Left lung (tissue), 14 donors: ENCODE measurements at places on chromosomes 16 and 17.
A peak's percentile ranks its signal among the peaks of the same experiment; 100 is the strongest.

GRCh38 chr17:74555427-74555940 lies 9.6 kb upstream of the CD300C start:
- no peaks in the 10 kb centered on the region for H3K36me3 ChIP-seq
- H3K27me3 ChIP-seq, result no peaks in the 10 kb centered on the region
- no peaks in the 10 kb centered on the region for H3K4me1 ChIP-seq
- no peak overlapping the region for H3K4me3 ChIP-seq
- H3K27ac ChIP-seq, result no peak overlapping the region

- H3K27me3 ChIP-seq, result no peaks in the 10 kb centered on the region
- H3K36me3 ChIP-seq, result no peaks in the 10 kb centered on the region
- no peaks in the 10 kb centered on the region for H3K4me1 ChIP-seq
- no peak overlapping the region for H3K27ac ChIP-seq
These were observed 25.5 kb downstream of the ADAMTS18 start for GRCh38 chr16:77409311-77409710.

- H3K27ac ChIP-seq, result no peak overlapping the region
- peaks cover under 1% of the 10 kb centered on the region for H3K27me3 ChIP-seq
- no peak overlapping the region for H3K4me3 ChIP-seq
- peak; percentile 92 for DNase-seq
- H3K4me1 ChIP-seq, result peaks cover 22% of the 10 kb centered on the region
- H3K36me3 ChIP-seq, result peaks cover 7% of the 10 kb centered on the region
These were observed 3.1 kb upstream of the SETD6 start for GRCh38 chr16:58511933-58512815.

DNA sequence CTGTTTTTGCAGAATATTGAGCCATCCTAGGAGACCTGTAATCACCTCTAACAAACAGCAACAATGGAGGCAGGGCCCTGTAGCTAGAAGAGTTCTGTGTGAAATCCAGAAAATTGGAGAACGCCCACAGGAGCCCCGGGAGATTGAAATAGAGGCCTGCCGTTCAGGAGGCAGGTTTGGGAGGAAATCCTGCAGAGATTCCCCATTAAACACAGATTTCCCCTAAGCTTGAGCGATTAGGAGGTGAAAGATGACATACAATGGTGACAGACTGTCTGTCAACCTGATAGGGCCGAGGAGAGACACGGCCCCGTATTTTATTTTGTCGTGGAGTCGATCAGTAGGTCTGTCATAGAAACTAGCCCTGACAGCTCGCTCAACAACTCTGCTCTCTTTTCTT lies 18.2 kb downstream of the CDK5RAP3 start:
- H3K27me3 ChIP-seq, result no peaks in the 10 kb centered on the region
- H3K36me3 ChIP-seq, result no peaks in the 10 kb centered on the region
- no peak overlapping the region for H3K27ac ChIP-seq
- DNase-seq, result no peak
- no peaks in the 10 kb centered on the region for H3K4me1 ChIP-seq
- H3K4me3 ChIP-seq, result no peak overlapping the region

GRCh38 chr17:36731811-36732210 lies 130.4 kb downstream of the MRM1 start:
- no peak for DNase-seq
- peaks cover 23% of the 10 kb centered on the region for H3K27me3 ChIP-seq
- H3K27ac ChIP-seq, result no peak overlapping the region
- H3K4me1 ChIP-seq, result no peaks in the 10 kb centered on the region

DNA sequence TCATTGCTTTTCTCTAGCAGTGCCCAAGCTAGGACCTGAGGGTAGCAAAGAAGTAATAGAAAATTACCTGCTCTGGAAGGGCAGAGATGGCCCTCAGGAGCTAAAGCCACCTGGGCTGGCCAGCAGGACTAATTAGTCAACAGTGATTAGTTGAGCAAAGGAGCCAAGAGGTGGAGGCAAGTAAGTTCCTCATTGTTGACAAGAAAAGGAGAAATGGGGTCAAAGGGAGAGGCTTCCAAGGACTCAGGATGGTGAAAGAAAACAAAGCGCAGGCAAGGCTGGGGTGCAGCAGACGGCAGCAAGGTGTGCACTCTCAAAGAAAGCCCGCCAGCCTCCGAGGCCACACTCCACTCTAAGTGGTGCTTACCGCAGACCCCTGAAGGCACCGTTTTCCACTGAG lies 44.6 kb downstream of the CMTM4 start:
- H3K27ac ChIP-seq, result no peak overlapping the region
- no peak overlapping the region for H3K4me3 ChIP-seq
- peaks cover 40% of the 10 kb centered on the region for H3K4me1 ChIP-seq
- no peak for DNase-seq

DNA sequence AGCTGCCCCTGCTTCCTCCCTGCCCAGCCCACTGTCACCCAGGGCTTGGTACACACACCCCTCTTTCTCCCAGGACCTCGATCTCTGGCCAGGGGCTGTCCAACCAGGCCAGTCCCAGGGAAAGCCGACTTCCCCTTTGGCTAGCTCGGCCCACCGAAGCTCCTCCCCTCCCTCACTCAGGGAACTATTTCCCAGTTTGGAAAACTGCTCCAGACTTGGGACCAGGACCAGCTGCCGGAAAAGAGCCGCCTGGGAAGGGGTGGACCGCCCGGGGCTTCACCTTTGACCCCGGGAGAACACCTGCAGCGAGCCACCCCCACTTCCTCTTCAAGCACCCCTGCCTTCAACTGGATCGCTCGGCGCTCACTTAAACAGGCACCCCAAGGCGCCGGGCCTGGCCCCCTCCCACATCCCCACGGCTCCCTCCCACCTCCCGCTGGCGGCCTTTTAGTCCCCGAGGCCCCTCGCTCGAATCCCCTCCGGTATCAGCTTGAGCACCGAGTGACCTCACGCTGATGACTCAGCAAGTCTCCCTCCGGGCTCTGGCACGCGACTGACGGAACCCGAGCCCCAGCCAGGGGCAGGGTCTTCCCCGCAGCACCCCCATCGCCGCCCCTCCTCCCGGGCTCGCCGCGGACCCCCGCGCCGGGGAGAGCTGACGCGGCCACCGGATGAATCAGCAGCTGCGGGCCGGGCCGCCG lies 934 bp downstream of the MAFG start:
- H3K27me3 ChIP-seq, result peaks cover 38% of the 10 kb centered on the region
- H3K4me1 ChIP-seq, result peaks cover 19% of the 10 kb centered on the region
- H3K4me3 ChIP-seq, result peak overlapping the region; percentile 66
- H3K27ac ChIP-seq, result peak overlapping the region; percentile 96
- DNase-seq, result peak; percentile 87

- no peak overlapping the region for H3K27ac ChIP-seq
- H3K4me1 ChIP-seq, result no peaks in the 10 kb centered on the region
- H3K36me3 ChIP-seq, result no peaks in the 10 kb centered on the region
- no peak for DNase-seq
- H3K27me3 ChIP-seq, result peaks cover 11% of the 10 kb centered on the region
These were observed 9.5 kb upstream of the RHBDL3 start for GRCh38 chr17:32256012-32256700.

DNA sequence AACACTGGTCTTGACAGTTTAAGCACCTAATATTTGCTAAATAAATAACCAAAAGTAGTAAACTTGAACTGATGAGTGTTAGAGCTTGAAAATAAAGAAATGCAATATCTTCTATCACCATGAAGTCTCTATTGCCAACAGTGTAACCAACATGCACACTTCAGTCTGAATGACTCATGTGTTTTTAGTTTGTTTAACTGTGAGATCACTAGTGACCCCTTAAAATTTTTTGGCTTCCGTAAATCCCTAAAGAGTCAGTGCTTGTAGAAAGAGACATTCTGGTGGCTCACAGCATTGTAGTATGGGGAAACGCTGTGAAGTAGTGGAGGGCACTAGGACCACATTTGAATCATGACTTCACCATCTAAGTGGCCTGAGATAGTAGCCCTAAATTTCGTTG lies 341.1 kb downstream of the PMP22 start:
- H3K36me3 ChIP-seq, result no peaks in the 10 kb centered on the region
- H3K4me3 ChIP-seq, result no peak overlapping the region
- no peak for DNase-seq
- no peaks in the 10 kb centered on the region for H3K4me1 ChIP-seq
- H3K27me3 ChIP-seq, result no peaks in the 10 kb centered on the region
- H3K27ac ChIP-seq, result no peak overlapping the region

- H3K27me3 ChIP-seq, result no peaks in the 10 kb centered on the region
- H3K4me1 ChIP-seq, result peaks cover 41% of the 10 kb centered on the region
- H3K27ac ChIP-seq, result no peak overlapping the region
- no peak for DNase-seq
These were observed 15.9 kb downstream of the C1QTNF1 start for GRCh38 chr17:79039886-79040285.

DNA sequence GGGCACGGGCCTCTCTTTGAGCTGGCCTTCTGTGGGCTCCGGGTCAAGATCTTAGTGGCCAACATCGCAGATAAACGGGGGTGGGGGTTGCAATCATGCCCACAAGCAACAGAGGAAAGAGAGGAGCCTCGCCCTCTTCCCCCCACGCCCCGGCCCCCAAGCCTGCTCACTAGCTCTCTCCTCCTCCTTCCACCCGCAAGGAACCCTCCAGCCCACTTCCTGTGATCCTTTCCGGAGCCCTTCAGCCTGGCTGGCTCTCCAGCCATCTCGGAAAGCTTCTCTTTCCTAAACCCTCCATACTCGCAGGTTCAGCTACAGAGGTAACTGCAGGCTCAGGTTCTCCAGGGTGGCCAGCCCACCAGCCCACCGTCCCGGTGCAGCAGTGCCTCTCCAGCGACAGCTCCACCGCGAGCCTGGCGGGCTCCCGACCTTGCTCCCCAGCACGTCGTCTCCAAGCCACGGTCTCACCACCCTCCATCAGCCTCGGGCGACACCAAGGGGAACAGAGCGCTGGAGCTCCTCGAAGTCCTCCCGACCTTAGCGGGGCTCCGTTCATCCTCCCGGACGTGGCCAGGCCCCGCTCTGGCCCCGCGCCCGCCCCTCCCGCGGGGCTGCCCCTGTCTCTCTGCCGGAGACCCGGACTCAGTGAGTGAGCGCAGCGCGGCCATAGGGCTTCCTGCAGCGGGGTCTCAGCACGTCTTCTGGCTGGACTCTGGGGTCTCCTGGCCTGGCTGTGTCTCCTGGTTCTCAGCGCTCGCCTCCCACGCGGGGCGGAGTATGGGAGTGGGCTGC lies 12.9 kb upstream of the ODF4 start:
- peaks cover 9% of the 10 kb centered on the region for H3K4me1 ChIP-seq
- peak overlapping the region; percentile 42 for H3K4me3 ChIP-seq
- peaks cover 4% of the 10 kb centered on the region for H3K27me3 ChIP-seq
- peak overlapping the region; percentile 80 for H3K27ac ChIP-seq
- no peaks in the 10 kb centered on the region for H3K36me3 ChIP-seq

DNA sequence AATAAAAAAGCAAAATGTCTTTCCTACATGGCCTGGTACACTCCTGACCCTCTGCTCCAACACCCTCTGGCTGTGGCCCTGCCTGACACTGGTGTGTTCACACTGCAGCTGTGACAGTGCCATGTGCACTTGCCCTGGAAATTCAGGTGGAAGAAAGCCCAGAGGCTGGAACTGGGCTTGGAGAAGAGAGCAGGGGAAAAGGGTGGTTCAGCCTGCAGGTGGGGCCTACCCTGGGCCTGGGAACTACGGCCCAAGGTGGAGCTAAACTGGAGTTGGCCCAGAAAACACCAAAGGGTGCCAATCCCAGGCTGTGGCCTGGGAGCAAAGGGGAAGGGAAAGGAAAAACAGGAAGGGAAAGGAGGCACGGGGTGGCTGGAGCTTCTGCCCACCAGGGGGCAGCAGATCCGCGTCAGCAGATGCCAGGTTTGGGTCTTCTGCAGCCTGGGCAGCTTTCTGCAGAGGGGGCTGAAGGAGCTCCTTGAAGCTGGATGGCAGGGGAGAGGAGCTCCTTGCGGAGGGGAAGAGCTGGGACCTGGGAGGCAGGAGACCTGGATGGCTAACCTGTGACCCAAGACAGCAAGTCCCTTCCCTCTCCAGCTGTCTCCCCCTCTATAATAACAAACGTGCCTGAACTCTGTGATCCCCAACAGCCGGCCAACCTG lies 15.4 kb upstream of the CTCF start:
- no peaks in the 10 kb centered on the region for H3K27me3 ChIP-seq
- peaks cover 75% of the 10 kb centered on the region for H3K36me3 ChIP-seq
- peaks cover 4% of the 10 kb centered on the region for H3K4me1 ChIP-seq
- peak; percentile 73 for DNase-seq
- H3K4me3 ChIP-seq, result no peak overlapping the region

- H3K27ac ChIP-seq, result peak within 1 kb of the TSS; percentile 55
- H3K4me3 ChIP-seq, result peak within 1 kb of the TSS; percentile 52
- peak; percentile 91 for DNase-seq
- H3K36me3 ChIP-seq, result no peaks in the 10 kb centered on the region
These were observed at the start of gene MAP2K6 for GRCh38 chr17:69414408-69415274. TSS of gene MAP2K6 (plus strand) at chr17:69414697. CDS start at chr17:69414985, 288 bp downstream.

GRCh38 chr17:68534695-68535088 lies 22.5 kb downstream of the PRKAR1A start:
- H3K27me3 ChIP-seq, result no peaks in the 10 kb centered on the region
- no peak overlapping the region for H3K27ac ChIP-seq
- no peak overlapping the region for H3K4me3 ChIP-seq
- peaks cover 1% of the 10 kb centered on the region for H3K4me1 ChIP-seq

DNA sequence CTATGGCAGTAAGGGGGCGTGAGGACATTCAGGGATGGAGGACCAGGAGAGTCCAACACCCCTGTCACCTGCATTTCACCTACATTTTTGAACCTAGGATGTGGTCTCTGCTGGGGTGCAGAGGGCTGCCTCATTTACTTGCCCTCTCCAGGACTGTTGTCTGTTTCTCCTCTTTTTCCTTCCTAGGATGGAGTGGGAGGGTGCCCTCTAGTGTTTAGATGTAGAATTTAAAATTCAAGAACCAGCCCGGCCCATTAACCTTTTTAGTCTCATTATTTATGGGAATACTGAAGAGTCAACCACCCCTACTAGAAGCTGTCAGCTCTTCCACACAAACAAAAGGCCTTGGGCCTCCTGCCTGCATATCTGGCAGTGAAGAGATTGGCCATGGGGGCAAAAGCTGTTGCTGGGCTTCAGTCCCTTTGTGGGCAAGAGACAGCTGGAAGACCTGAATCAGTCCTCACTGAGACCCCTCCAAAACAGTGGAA lies 2.5 kb upstream of the STARD3 start:
- no peaks in the 10 kb centered on the region for H3K36me3 ChIP-seq
- H3K27ac ChIP-seq, result no peak overlapping the region
- H3K4me1 ChIP-seq, result peaks cover 64% of the 10 kb centered on the region
- no peak for DNase-seq
- no peak overlapping the region for H3K4me3 ChIP-seq
- no peaks in the 10 kb centered on the region for H3K27me3 ChIP-seq

GRCh38 chr16:78489072-78489471 lies 389.6 kb downstream of the WWOX start:
- no peaks in the 10 kb centered on the region for H3K27me3 ChIP-seq
- DNase-seq, result no peak
- H3K4me3 ChIP-seq, result no peak overlapping the region
- H3K4me1 ChIP-seq, result no peaks in the 10 kb centered on the region
- no peaks in the 10 kb centered on the region for H3K36me3 ChIP-seq
- H3K27ac ChIP-seq, result no peak overlapping the region

DNA sequence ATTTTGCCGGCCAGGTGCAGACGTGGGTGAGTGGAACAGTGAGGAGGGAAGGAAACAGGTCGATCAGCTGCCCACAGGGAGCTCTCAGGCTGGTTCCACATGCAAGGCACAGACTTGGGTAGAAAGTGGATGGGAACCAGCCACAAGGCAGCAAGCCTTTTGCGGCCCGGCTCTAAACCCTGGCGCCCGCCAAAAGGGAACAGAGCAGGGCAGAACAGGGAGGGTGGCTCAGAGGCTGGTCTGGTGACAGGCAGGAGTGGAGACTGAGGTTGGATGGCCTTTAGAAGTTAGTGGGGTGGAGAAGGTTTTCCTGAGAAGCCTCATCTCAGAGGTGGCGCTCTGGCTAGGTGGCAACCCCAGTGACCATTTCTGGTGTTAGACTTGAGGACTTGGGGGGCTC lies 10.4 kb downstream of the LLGL2 start:
- H3K36me3 ChIP-seq, result no peaks in the 10 kb centered on the region
- H3K27me3 ChIP-seq, result no peaks in the 10 kb centered on the region
- H3K4me3 ChIP-seq, result no peak overlapping the region
- peak overlapping the region; percentile 72 for H3K27ac ChIP-seq
